ENCODE measurements at places on chromosomes 16 and 17.

GRCh38 chr16:50047864-50048263 lies 17.9 kb upstream of the HEATR3 start:
- DNase-seq = no peak

- DNase-seq = no peak
Measured at GRCh38 chr17:17798573-17799255, 38.1 kb downstream of the SREBF1 start.

DNA sequence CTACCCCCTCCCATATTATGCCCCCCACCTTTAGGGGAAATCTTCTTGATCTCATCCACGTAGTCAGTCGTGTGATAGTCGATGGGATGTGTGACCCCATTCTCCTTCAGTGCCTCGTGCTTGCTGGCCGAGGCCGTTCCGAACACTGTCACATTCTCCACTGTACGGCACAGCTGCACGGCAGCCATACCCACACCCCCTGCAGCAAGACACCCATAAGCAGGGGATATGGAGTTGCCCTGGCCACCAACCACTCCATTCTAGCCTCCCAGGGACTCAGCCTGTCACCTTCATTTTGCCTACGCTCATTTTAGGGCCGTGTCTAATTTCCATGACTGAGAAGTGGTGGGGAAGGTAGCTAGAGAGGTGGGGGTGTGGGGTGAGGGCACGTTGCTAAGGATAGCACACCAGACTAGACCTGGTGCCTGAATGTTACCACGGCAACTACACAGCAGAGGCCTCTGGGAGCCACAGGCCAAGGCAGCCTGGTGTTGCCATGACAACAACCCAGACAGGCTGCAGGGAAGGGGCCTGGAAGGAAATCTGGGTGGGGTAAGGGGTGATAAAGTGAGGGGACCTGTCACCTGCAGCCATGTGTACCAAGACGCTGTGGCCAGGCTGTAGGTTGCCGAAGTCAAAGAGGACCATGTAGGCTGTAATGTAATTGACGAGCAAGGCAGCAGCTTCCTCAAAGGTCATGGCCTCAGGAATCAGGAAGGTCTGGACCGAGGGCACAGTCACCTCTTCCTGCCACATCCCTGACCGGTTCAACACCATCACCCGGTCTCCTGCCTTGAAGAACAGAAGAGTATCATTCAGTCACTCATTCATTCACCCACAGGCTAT lies 4.0 kb downstream of the VAT1 start:
- DNase-seq = no peak

GRCh38 chr16:5622234-5622884 lies 524.8 kb upstream of the EEF2KMT start:
- no peak for DNase-seq

DNA sequence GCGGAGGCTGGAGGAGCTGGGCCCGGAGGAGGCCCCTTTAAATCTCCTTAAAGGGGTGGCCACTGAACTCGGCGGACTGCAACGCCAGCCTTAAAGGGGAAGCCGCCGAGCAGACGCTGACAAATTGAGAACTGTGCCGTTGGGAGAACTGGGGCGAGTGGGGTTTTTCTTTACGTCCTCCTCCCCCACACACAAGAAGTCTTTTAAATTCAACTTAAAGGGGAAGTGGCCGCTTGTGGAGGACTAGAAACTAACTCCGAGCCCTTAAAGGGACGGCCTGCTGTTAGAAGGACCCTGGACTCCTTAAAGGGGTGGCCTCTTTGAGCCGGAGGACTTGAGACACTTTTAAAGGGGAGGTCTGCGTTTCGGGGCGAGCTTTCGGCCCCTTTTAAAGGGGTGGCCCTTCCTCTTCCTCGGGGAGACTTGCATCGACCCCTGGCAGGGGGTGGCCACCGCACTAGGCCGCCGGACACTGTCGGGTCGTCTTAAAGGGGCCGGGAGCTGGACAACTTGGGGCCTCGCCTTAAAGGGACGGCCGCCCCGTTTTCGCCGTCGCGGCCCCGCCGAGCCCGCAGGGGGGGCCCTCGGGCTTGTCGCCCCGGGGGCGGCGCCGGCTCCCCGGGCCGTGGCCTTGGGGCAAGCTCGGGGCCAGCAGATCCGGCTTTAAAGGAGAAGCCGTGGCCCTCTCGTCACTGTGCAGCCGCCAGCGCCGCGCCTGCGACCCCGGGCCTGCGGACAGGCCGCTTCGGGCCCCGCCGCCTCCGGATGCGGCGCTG lies 688 bp downstream of the FBRS start:
- DNase-seq = no peak

DNA sequence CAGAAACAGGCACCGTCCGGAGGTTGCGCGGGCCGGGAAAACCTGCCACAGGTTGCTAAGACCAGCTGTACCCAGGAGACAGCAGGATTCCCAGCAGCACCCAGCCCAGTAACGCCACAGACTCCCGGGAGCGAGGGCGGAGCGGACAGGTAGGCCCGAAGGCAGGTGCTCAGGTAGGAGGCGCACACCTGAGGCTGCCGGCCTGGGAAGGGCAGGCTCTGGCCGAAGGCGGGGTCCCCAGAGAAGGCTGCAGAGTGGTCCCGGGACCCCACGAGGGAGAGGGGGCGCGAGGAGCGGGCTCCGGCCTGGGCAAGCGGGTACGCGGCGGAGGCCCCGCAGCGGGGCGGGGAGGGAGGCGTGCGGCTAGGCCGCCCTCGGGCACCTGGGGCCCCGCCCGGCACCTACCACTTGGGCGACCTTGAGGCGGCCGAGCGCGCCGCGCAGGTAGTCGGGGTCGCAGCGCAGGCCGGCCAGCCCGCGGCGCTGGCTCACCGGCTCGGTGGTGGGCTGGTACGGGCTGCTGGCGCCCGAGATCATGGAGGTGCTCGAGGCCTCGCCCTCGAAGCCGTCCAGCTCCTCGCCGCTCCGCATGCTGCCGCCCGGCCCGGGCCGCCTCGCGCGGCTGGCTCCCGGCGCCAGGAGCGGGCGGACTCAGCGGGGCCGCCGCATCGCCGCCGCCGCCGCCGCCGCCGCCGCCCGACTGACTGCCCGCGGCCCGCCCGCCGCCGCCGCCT lies 441 bp downstream of the CMTM4 start:
- no peak for DNase-seq

DNA sequence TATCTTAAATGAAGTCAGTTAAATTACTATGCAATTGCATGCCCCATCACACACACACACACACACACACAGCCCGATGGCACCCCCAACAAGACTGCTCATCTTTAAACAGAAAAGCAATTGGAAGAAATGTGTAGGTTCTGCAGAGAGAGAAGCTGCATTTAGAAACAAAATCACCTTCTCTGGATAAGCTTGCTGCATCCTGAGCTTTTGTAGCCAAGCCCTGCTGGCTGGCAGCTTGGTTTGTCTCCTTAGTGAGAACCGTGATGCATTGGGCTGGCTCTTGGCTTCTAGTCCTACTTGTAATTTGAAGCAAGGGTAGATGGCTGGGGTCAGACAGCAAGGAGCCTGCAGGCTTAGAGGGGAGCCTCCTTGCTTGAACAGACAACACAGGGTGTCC lies 153.8 kb downstream of the SOX9 start:
- DNase-seq = no peak
